ENCODE measurements at places on chromosomes 13 and 19. TPM values are rescaled to one million over a fixed set of nuclear protein-coding genes. Genes with fewer than 3 reads are reported as not detected.

GRCh38 chr19:13060233-13060963 lies 42.3 kb downstream of the LYL1 start:
- no peak for DNase-seq

DNA sequence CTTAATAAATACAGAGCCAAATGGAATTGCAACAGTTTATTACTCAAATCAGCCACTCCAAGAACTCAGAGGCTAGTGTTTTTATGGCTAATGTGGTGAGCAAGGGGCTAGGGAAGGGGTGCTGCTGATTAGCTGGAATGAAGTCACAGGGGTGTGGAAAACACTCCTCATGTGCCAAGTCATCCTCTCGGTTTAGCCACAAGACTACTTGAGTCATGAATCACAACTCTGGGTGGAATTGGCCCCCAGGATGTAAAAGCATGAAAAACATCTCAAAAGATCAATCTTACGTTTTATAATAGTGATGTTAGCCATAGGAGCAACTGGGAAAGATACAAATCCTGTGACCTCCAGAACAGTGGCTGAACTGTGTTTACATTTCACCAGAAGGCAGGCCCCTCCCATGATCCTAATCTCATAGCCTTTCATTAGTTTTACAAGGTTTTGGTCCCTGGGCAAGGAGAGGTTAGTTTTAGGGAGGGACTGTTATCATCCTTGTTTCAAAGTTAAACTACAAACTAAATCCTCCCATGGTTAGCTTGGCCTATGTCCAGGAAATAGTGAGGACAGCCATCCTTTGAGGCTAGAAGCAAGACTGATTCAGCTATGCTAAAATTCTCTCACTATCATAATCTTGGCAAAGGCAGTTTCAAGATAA lies 2020.1 kb upstream of the PCDH20 start:
- DNase-seq: no peak

The LILRB4 gene
- not detected for total RNA-seq

DNA sequence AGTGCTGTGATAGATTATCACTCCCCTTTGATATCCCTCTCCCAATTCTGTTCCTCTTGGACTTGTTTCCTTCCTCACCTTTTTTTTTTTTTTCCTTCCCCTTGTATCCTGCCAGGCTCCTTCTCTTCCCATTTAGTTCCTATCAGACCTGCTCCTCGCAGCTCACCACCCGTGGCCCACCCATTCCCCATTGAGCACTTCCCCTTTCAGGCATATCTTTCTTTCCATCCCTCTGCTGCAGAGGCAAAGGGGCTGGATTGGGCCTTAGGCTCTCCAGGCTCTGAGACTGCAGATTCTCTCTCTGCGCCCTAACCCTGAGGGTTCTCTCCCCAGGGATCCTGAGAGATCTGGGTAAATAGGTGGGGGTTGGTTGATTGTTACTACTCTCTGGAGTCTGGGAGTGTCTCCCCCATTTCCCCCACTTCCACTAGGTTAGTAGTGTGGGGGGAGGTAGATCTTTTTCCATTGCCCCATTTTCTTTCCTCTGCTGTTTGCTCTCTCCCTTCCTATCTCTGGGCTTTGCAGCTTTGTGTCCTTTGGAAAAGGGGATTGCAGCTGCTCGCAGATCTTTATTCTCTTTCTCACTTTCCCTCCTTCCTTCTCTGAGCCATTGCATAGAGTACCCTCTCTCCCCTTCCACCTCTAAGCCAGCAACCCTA lies 2.3 kb downstream of the ARHGAP35 start:
- no peak for DNase-seq

- DNase-seq: no peak
Measured at GRCh38 chr19:11973019-11973810, 8.4 kb downstream of the ZNF763 start.

The HSPB6 gene
- total RNA-seq: not detected

DNA sequence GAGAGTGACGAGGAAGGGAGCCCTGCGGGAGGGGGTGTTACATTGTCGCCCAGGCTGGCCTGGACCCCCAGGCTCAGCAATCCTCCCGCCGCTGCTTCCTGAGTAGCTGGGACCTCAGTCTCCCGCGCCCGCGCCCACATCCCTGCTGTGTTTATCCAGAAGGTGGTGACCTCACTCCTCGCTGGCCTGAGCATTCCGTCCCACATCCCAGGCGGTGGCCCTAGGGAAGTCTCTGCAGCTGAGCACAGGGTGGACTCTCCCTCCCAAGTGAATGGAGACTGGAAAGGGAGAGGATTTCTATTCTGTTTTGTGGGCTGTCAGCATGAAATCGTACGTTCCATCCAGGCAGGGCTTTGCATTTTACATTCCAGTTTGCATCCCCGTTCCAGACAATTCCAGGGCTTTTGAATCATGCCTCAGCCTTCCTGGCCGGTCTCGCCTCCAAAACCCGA lies 401 bp upstream of the ZNF765 start:
- DNase-seq: no peak

DNA sequence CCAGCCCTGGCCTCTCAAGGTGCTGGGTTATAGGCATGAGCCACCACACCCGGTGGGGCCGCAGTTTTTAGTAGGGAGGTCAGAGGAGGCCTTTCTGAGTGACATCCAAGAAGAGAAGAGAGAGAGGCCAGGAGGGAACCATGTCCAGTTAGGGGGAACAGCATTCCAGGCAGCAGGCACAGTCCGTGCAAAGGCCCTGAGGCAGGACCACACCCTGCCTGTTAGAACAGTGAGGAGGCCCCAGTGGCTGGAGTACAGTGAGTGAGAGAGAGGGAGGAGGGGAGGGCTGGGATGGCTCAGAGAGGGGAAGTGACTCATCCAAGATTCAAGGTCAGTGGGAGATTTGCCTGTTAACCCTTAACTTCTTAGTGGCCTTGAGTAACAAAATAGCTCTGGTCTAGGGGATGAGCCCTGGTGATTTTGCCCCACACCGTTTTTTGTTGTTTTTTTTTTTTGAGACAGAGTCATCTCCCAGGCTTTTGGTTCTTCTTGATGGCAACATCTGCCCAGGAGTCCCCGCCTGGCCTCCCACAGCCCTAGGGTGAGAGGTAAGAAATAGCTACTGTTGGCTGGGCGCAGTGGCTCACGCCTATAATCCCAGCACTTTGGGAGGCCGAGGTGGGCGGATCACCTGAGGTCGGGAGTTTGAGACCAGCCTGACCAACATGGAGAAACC lies 2.7 kb upstream of the PLIN3 start:
- no peak for DNase-seq

DNA sequence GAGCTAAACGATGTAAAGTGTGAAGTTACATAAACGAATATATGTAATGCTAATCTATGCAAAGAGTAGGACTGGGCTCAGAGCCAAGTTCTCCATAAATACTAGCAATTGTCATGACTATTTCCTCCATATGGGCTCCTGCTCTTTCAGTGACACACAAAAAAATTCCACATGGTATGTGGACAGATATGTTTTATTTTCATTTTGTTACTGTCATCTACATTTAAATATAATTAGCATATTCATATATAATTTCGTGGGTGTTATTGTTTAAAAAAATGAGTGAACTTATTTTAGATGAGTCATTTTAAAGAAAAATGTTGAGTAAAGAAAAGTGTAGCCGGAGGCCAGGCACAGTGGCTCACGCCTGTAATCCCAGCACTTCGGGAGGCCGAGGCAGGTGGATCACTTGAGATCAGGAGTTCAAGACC lies 5.0 kb upstream of the IGSF23 start:
- no peak for DNase-seq

Data from activated T-helper 1 cell treated with anti-CD3 and anti-CD28 coated beads, Interleukin-12 subunit alpha, Interleukin-12 subunit beta, Interleukin-2, Interleukin-4 antibody, amounts not matched to agents 30 ng/mL and 10 ng/mL and 1 ng/mL, durations not matched to agents 14 hours and 24 hours and 36 hours (primary cell).